NCI-H1930 (cell line): ENCODE measurements at places on chromosomes 11 and 22.

GRCh38 chr22:29044657-29045176 is 16.9 kb downstream of the C22orf31 start:
- DNase-seq: no peak

- DNase-seq: no peak
Observed at GRCh38 chr22:39622881-39623367, 52.4 kb downstream of the CACNA1I start.

- no peak for DNase-seq
Observed at GRCh38 chr22:26471522-26471921, 12.1 kb downstream of the HPS4 start.

GRCh38 chr11:81959341-81959740 is 774.3 kb downstream of the FAM181B start:
- DNase-seq: no peak

- DNase-seq: no peak
Observed at GRCh38 chr22:22548317-22548716, 10.7 kb downstream of the PRAME start.
